Esophagus muscularis mucosa (tissue), 4 donors: ENCODE measurements at places on chromosomes 3 and 15. TPM values are rescaled to one million over a fixed set of nuclear protein-coding genes. Genes with fewer than 3 reads are reported as not detected.

DNA sequence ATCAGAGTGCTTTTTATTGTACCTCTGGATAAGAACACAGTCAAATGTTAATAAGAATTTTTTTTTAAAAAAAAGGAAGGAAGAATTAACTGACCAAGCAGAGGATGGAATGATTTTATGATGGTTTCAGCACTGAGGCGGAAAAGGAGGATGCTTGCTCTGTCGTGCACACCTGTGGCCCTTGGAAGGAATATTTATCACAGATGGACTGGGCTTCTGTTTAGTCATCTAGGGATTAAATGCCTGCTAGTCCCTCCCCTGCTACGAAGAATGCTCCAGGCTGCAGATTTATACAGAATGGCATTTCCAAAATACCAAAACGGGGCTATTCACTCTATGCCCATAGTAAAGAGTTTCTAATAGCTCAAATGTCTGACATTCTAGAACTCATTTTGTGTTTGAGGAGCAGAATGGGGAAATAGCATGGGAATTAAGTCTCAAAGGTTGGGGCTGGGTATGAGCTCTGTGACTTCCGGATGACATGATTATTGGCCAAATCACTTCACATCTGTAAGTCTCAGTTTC, 92.8 kb upstream of the BCL6 start:
- no peaks in the 10 kb centered on the region for H3K4me1 ChIP-seq
- H3K4me3 ChIP-seq = no peak overlapping the region
- DNase-seq = peak; percentile 50
- H3K27me3 ChIP-seq = peaks cover 6% of the 10 kb centered on the region

GRCh38 chr3:29312960-29313452, 32.1 kb downstream of the RBMS3 start:
- no peak overlapping the region for H3K4me3 ChIP-seq
- no peak for DNase-seq
- H3K27ac ChIP-seq = no peak overlapping the region

DNA sequence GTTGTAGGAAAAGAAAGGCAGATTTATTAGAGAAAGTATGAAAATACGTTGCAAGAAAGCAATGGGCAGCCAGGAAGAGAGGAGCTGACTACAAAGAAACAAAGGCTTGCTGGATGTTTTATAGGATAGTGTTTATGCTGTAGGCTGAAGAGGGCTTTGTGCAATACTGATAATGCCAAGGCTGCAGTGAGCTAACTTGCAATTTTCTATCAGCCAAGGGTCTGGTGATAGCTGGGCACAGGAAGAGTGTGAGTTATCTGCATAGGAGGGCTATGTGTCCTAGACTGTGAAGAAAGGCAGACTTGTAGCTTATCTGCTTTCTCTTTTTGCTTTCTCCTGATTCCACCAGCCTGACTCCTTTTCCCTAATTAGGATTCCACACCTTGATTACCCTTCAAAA, 51.3 kb upstream of the OSBPL11 start:
- no peaks in the 10 kb centered on the region for H3K27me3 ChIP-seq
- H3K4me3 ChIP-seq = no peak overlapping the region
- no peak for DNase-seq
- peaks cover 8% of the 10 kb centered on the region for H3K4me1 ChIP-seq
- H3K36me3 ChIP-seq = no peaks in the 10 kb centered on the region

DNA sequence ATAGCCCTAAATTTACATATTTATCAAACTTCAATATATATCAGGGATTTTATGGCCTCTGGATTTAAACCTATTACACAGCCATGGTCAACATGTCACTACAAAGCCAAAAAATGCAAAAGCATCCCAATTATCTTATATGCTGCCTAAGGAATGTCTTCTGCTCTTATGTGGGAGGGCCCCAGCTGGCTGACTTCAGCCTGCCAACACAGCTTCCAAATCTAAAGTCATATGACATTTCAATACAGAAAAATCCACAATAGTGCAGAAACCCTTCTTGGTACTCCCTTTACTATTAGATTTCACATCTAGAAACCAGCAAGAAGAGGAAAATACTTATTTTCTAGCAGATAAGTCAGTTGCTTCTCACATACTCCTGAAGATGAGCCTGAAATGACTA, 6.4 kb downstream of the PFN2 start:
- no peak overlapping the region for H3K4me3 ChIP-seq

DNA sequence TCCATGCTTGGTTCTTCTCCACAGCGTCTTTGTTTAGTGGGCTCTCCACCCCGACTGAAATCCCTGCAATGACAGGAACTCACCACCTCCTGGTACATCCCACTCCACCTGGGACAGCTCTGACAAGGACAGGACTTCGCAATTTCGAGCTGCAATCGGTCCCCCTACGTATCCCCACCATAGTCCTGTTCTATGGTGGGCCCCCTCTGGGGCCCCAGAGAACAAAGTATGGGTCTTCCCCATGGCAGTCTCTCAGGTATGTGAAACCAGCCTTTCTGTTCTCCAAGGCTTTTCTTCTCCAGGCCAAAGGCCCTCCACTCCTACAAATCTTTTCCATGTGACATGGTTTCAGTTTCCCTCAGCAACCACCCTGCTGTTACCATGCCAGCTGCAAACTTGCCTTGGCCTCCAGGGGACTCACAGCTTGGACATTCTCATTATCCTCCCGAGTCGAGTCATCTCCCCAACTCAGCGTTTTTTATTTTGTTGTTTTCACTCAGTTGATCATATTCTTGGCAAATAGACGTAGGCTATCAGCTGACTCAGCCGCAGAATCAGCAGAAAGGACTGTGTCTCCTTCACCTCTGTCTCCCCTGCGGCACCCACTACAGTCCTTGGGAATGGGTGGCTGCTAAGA, 233.3 kb downstream of the OPA1 start:
- no peaks in the 10 kb centered on the region for H3K27me3 ChIP-seq
- DNase-seq = no peak
- no peak overlapping the region for H3K27ac ChIP-seq
- no peak overlapping the region for H3K4me3 ChIP-seq

DNA sequence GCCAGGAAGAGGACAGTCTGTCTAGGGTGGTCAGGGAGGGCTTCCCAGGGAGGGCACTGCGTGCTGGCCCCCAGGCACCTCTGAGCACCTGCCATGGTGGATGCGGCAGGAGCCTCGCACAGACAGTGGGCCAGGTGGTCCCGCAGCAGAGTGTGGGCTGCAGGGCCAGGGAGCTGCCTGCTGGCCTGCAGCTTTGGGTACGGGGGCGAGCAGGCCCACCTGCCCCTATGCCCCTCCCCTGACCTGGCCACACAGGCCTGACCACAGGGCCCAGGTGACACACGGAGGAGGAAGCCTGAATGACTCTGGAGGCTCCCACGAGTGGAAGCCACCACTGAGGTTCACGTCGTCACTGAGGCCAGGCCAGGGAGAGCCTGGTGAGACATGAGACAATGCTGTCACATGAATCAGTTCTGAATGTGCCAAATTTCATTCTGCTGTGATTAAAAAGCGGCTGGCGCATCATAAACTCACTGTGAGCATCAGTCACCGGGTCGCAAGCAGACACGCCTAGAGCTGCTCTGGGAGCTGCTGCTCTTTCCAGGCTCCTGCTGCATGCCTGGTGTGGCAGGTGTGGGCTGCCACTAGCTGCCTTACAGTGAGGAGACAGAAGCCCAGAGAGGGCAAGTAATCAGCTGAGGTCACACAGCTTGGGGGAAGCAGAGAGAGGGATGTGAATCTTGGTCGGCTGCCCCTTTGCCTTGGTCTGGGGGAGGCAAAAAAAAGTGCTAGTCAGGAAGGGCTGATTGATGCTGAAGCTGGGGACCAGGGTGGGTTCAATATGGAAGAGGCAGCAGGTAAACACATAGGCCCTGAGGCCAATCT, 39.5 kb upstream of the IQSEC1 start:
- no peak overlapping the region for H3K27ac ChIP-seq
- H3K36me3 ChIP-seq = no peaks in the 10 kb centered on the region
- DNase-seq = no peak
- H3K27me3 ChIP-seq = peaks cover 63% of the 10 kb centered on the region

Gene GOLGA8K
- not detected for total RNA-seq

Gene OIP5
- total RNA-seq = not detected

GRCh38 chr3:72127844-72128243, 342.9 kb upstream of the PROK2 start:
- DNase-seq = no peak
- H3K4me3 ChIP-seq = no peak overlapping the region
- peaks cover 24% of the 10 kb centered on the region for H3K4me1 ChIP-seq

- no peak overlapping the region for H3K4me3 ChIP-seq
- H3K4me1 ChIP-seq = peaks cover under 1% of the 10 kb centered on the region
- DNase-seq = peak; percentile 70
- no peaks in the 10 kb centered on the region for H3K36me3 ChIP-seq
Observed at GRCh38 chr3:139941580-139941979, 6.6 kb downstream of the CLSTN2 start.

- no peaks in the 10 kb centered on the region for H3K27me3 ChIP-seq
- peaks cover 88% of the 10 kb centered on the region for H3K4me1 ChIP-seq
- no peak overlapping the region for H3K4me3 ChIP-seq
- no peak for DNase-seq
- H3K36me3 ChIP-seq = peaks cover 7% of the 10 kb centered on the region
- H3K27ac ChIP-seq = peak overlapping the region; percentile 93
Observed at GRCh38 chr15:74867466-74868038, 5.6 kb downstream of the SCAMP2 start.

DNA sequence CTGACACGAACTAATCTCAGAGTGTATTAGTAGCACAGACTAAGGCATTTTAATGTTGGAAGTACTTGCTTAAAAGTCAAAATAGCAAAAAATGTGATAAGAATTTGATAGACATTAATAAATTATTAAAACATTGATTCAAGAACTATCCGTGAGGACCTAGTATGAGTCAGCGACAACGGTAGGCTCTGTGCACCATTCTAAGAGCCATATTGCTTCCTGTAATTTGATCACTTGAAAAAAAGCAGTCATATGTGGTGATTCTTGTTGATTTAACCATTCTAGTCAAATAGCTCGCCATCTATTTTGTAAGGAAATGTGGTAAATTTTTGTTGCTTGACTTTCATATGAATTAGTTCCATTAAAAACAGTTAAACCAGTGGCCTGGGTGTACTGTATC, 534.9 kb upstream of the ARRDC4 start:
- H3K36me3 ChIP-seq = no peaks in the 10 kb centered on the region
- H3K4me1 ChIP-seq = no peaks in the 10 kb centered on the region
- no peak overlapping the region for H3K27ac ChIP-seq
- H3K27me3 ChIP-seq = no peaks in the 10 kb centered on the region
- no peak overlapping the region for H3K4me3 ChIP-seq

- no peaks in the 10 kb centered on the region for H3K4me1 ChIP-seq
- H3K36me3 ChIP-seq = no peaks in the 10 kb centered on the region
- no peak overlapping the region for H3K4me3 ChIP-seq
Observed at GRCh38 chr15:50116477-50116876, 2.6 kb downstream of the ATP8B4 start.

Gene FBXL22
- 81.6 TPM for total RNA-seq

- no peaks in the 10 kb centered on the region for H3K4me1 ChIP-seq
- H3K36me3 ChIP-seq = peaks cover 13% of the 10 kb centered on the region
- DNase-seq = no peak
Observed at GRCh38 chr15:100648951-100649350, 46.6 kb downstream of the ASB7 start.

Gene CPEB1
- 5.8 TPM for total RNA-seq

Gene SCAMP5
- 6.4 TPM for total RNA-seq

Gene SERINC4
- total RNA-seq = not detected

Gene SST
- not detected for total RNA-seq
